Skin of body (tissue), 3 donors: ENCODE measurements at places on chromosomes 12 and 14.
A peak's percentile ranks its signal among the peaks of the same experiment; 100 is the strongest.

DNA sequence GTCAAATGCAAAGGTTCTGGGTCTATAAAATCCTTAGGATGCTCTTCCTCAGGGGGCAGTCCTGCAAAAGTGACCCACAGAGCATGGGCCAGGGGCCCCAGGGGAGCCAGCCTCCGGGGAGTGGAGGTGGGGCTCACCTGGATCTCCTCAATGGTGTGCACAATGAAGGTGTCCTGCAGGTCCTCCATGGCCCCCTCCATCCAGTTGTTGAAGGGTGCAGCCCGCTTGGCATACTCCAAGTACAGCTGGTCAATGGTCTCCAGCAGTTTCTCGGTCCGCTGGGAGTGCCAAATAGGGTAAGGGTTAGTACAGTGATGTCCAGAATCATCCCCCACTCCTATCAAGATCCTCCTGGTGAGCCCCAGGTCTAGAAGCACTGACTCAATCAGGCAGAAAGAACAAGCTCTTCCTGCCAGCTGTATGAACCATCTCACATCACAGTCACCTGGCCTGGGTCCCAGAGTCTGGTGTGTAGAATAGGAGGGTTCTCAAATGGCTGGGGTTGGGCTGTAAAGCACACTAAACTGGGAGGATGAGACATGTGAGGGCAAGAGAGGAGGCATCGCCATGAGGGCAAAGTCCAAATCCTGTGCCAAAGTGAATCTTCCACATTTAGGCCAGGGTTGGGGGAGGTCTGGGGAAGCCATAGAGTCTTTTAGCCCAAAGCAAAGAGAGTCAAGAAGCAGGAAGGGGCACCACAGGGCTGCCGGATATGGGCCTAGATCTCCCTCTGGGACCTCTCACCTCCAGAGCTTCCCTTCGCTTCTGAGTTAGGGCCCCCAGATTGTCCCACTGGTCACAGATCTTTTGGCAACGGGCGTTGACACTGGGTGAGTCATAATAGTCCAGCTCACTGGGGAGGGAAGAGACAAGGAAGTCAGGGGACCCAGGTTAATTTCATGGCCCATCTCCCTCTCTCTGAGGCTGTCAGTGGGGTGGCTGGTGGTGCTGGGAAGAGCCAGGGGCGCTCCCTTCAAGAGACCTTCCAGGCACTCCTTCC is 91.5 kb upstream of the ZFP36L1 start:
- no peak for DNase-seq

- DNase-seq = no peak
These were observed 64.5 kb downstream of the SEC23A start for GRCh38 chr14:39038542-39038941.

DNA sequence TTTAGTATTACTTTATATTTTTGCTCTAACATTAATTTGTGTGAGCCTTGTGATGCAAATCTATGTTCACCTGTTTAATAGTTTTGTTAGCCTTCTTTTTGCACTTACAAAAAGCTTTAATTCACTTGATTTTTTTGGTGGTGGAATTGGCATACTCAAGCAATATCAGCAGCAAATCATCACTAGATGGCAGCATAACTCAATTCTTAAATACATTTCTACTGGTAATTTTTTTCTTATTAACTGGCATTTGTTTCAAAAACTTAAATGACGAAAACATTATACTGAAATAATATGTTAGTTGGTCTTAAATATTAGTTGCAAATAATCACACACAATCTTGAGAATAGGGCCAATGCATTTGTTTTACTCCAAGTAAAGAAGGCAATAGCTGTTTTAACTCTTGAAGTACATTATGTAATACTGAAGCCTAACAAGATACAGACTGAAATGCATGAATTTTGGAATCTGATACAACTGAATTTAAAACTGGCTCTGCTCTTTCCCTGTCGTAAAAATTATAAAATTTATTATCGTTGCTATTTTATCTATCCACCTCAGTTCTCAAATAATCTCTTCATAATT is 151.5 kb downstream of the ATXN7L3B start:
- peak; percentile 25 for DNase-seq

GRCh38 chr12:98644433-98644711 is 216 bp downstream of the IKBIP start:
- peak; percentile 53 for DNase-seq

GRCh38 chr14:97180304-97181200 is 383.4 kb downstream of the VRK1 start:
- DNase-seq = no peak

DNA sequence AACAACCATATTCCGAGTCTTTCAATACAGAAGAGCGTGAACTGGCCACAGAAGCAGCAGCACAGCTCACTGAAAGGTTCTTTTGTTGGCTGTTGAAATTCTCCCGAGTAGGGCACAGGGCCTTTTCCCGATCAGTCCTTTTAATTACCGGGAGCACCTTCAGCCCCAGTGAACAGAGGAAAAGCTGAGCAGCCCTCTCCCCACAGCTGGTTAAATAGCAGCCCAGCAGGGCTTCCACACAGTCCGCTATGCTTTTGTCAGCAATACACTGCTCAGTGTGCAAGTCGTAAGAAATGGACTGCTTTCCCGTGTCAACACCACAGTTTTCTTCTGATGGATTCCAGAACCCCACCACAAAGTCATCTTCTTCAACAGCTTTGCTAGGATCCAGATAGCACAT is 61.3 kb downstream of the DICER1 start:
- DNase-seq = no peak

- DNase-seq = no peak
These were observed 37.7 kb downstream of the C12orf75 start for GRCh38 chr12:105368047-105368646.

- DNase-seq = no peak
These were observed 211.5 kb downstream of the SLC15A4 start for GRCh38 chr12:128612150-128612850.

DNA sequence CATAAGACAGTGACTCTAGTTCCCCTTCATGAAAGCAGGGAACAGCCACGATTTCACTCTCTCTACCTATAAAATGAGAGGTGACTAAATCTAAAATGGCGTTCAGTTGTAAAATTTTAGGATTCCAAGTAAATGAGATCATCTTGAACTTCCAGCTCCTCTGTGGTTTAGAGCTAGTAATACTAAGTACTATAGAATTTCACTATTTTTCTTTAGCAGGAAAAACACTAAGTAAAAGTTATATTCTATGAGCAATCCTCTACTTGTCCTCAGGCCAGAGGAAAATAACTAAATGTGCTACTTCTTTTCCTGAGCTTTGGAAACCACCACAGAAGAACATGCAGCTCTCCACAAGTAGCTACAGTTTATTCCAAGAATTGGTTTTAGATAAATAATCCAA is 55.6 kb downstream of the NIN start:
- DNase-seq = peak; percentile 48

DNA sequence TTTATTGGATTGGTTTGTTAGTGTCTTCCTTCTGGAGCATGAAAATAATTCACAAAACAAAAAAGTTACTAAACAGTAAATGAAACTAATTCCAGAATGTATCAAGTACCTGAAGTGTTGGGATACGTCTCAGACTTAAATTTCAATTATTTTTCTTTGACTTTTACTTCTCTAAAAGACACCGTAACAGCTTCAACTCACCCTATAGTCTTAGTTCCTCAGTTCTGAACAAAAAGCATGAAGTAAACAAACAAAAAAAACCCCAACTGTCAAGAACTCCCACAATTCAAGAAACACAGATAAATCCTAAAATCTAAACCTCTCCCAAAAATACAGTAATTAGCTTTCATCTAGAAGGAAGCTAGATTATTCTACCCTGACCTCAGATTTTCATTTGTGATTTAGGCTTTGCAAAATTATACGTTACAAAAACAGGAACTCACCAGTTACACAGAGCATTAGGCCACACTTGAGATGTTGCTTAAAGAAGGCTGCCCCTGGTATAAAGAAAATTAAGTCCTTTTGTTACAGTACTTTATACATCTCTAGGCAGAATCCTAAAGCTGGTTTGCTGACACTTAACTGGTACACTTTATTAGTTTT is 10.2 kb downstream of the HEATR5A start:
- DNase-seq = no peak
